Posterior vena cava (tissue), 2 donors: ENCODE measurements at places on chromosomes 2 and 18. TPM values are rescaled to one million over a fixed set of nuclear protein-coding genes. Genes with fewer than 3 reads are reported as not detected.
A peak's percentile ranks its signal among the peaks of the same experiment; 100 is the strongest.

Gene REG3A
- not detected for total RNA-seq

Gene CRYBA2
- total RNA-seq, result not detected

Gene TMEM169
- 0.51 TPM for total RNA-seq

Gene TEX44
- not detected for total RNA-seq

Gene RHOB
- 742 TPM for total RNA-seq

Gene FBXO41
- total RNA-seq, result 1.8 TPM

Gene ARHGEF4
- total RNA-seq, result 14.7 TPM

- no peak for DNase-seq
These were observed 1008.0 kb upstream of the CRIM1 start for GRCh38 chr2:35347561-35347960.

DNA sequence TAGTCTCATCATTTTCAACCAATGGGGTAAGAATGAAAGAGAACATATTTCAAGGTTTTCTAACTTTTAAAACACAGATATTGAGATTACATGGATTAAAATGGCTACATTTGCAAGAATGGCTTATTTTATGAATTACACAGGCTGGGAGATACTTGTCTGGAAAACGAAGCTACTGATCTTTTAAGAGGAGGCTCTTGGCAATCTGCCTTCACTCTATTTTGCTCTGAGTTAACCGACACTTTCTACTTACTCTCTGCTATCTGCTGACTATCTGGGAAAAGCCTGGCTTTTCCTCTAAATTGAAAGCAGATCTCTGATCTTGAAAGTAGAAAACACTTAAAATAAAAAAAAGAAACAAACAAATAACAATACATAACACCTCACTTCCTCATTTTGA, 325.4 kb upstream of the LINC00305 start:
- DNase-seq, result no peak

- DNase-seq, result no peak
These were observed 15.2 kb downstream of the BCL2L11 start for GRCh38 chr2:111135910-111136297.

- no peak for DNase-seq
These were observed 11.6 kb upstream of the HNMT start for GRCh38 chr2:137952586-137953129.

- DNase-seq, result no peak
These were observed 79.5 kb downstream of the EVA1A start for GRCh38 chr2:75480971-75481836.

DNA sequence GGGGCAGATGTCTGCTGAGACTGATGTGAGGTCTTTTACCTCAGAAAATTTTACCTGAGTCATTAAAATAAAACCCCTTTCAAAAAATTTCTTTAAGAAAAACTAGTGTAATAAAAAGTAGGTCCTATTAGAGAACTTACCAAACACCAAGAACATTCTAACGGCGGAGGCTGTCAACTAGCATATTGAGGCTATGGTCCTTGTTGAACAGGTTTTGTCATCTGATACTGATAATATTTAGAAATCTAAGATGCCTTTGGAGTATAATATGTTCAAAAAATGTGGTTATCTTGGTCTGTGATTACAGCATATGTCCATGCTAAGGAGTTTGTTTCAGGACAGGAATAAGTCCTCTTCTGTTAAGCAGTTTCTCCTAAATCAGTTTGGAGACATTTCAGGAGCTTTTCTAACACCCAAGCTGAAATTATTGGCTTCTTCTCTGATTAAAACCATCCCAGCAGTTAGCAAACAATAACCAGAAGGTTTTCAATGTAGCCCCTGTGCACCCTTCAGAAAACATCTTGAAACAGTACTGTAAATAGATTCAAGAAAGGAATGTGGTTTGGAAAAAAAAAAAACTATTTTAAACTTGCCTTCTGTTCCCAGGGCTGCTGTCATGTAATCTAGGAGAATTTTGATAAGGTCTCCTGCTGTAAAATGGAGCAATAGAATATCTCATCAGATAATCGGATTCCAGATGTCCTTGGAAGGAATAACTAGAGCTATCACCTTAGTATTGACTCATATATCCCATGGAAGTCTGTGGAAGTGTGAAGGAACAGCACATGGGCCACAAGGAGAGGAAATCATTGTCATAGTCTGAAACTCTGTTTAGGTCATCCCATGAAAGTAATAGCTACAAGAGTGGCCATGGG, 58.7 kb upstream of the B3GNT2 start:
- no peak for DNase-seq

DNA sequence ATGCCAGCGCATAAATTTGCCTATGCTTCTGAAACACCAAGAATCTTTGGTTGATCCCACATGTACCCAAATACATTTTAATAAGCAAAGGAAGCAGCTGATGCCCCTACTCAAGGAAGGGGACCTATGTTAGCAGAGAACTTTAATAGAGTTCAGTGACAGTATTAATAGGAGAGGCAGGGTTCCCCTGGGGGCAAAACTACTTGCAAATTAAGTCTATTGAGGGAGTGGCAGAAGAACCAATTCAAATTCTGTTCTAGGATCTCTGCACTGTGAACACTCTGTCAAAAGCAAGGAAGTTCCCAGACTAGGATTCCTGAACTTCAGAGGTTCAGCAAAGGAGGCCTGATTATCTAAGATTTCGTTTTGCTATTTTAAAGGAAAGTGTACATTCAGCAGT, 47.5 kb downstream of the EPB41L3 start:
- no peak for DNase-seq

DNA sequence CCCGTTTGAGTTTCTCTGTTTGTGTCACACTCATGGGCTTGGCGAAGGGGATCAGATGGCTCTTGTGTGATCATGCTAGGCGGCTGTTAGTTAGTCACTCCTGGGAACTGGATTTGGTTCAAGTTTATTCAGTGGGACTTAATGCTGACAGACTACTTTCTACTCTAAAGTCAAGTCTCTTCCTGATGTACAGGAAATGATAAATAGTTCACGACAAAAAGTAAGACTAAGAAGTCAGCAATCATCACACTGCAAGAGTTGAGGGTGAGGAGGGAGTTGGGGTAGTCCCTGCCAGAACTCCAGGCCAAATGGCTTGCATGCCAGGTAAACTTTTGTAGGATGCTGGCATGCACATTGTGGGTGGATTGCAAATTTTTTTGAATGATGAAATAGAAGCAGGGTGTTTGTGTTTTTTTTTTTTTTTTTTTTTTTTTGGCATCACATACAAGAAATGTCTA, 25.1 kb upstream of the CCL20 start:
- no peak for DNase-seq

DNA sequence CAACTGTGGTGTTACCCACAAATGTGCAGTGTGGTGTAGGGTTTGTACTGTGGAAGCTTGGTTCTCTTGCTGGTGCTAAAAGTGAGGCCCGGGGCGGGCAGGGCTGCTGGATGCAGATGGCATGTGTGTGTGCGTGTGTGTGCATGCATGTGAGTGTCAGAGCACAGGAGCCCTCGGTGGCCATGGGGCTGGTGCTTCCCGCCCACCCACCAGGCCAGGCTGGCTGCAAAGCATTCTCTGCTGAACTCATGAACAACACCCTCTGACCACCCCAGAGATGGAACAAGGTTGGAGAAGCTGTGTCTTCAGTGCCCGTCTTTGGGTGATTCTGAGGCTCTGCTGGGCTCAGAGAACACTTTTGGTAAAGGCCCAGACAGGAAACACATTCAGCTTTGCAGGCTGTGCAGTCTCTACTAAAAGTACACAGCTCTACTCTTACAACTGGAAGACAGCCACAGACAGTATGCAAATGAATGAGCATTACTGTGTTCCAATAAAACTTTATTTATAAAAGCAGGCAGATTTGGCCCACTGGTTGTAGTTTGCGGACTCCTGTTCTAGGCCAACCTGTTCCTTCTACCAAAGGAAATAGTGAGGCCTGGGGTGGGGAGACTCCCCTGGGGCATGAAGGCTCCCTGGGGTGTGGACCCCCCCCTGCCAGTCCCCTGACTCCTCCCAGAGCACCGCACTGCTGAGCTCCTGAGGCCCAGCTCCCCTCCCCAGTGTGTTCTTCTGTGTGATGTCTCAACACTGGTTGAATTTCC, 225.3 kb upstream of the HDAC4 start:
- DNase-seq, result peak; percentile 46

DNA sequence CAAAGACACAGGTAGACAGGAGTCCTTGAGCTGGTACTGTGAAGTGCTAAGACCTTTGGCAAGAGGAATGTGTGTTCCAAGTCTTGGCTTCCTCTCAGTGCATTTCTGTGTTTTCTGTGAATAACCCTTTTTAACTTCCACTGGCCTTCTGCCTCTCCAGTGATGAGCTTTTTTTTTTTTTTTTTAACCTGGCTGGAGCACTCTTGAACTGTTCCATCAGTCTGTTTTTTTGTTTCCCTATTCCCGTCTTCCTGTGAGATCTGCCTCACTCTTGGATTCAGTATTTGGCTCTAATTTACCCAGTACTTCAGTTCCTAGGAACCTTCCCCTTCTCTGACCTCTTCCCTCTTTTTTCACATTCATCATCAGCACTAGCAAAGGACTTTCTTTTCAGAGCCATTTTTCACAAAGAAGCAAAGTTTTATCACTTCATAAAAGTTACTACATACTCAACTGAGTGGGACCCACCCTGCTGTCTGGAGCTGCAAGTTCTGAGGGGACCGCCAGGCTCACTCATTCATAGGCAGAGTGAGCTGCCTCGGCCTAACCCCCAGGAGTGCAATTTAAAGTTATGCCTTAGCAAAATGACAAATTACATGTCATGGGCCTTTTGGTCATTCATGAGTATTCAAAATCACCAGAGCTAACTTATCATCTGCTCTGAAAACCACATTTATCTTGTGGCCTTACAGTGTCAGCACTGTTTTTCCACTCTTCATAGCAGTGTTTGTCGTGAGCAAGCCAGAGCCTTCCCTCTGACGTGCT, 126.9 kb upstream of the DAPL1 start:
- DNase-seq, result peak; percentile 84

DNA sequence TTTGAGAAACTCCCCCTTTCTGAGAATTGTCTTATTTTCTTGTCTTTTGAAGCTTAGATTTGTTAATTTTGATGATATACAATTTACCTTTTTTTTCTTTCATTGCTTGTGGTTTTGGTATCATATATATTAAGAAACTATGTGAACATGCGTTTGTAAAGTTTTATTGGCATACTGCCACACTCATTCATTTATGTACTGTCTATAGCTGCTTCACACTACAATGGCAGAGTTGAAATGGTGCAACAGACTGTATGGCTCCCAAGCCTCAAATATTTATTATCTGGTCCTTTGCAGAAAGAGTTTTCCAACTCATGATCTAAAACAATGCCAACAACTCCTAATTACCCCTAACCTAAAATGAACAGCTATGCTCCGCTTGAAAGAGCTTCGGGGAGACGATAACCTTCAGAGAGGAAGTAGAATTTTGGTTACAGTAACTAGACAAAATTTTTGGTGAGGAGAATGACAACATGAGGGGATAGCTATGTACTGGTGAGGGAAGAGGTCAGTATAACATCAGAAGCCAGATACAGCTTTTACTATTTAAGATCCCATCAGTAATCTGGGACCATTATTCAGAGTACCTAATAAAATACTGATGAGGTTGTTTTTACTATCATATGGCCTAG, 16.1 kb downstream of the PPP3R1 start:
- no peak for DNase-seq

- DNase-seq, result no peak
These were observed 318.7 kb downstream of the MEIS1 start for GRCh38 chr2:66753660-66754059.

DNA sequence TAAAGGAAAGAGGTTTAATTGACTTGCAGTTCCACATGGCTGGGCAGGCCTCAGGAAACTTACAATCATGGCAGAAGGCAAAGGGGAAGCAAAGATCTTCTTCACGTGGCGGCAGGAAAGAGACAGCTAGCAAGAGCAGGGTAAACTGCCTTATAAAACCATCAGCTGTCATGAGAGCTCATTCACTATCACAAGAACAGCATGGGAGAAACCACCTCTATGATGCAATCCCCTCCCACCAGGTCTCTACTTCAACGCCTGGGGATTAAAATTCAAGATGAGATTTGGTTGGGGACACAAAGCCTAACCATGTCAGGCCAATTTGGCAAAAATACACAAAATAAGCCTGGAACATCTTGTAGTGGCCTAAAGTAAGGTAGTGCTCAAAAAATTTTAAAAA, 152.6 kb downstream of the COL6A3 start:
- DNase-seq, result no peak

DNA sequence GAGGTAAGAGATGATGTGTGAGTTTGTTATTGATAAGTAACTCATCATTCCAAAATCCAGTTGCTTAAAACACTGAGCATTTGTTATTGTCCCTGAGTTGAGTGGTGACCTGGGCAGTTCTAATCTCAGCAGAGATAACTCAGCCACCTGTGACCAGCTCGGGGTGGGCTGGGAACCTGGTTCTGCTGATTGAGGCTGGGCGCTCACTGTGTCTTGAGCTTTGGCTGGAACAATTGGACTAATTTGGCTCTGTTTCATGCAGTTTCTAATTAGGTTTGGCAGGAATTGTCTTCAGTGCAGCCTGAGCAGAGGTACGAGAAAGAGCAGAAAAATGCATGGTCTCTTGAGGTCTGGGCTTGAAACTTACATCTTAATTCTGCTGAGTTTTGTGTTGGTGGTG, 144.7 kb downstream of the RNF144A start:
- no peak for DNase-seq

- no peak for DNase-seq
These were observed 22.2 kb downstream of the BIN1 start for GRCh38 chr2:127084611-127085316.

- no peak for DNase-seq
These were observed 145.3 kb upstream of the SLC35G4 start for GRCh38 chr18:11464129-11464528.

DNA sequence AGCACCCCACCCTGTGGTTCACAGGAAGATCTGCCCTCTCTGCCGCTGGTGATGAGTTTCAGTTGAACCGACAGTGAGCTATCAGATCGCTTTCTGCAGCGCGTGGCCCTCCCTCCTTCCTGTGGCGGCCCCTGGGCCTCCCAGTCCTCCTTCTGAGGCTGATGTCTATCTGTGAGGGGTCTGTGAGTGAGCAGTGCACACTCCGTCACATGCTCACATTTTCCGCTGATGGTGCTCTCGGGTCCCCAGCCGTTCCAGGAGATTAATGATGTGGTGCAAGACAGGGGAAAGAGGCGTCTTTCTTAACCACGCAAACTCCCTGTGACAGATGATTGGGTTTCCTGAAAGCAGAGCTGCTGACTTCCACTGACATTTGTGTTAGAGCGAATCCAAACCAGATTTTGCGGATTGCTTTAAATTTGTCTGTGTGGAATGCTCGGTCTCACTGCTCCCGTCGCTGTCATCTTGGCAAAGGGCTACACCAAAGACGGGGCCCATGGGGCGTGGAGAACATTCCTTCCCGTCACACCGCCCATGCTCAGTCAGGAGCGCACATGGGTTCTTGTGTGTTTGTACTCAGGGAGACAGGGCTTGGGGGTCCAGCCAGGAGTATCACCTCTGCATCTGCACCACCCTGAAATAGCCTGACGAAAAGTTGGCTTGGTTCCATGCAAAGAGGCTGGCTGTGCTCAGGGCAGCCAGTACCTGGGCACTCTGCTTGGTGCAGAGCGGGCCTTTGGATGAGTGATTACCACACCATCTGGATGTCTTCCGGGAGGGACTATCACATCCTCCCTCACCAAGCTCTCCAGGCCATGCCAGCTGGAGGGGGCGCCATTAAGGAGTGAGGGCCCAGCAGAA, 154.7 kb upstream of the HS6ST1 start:
- no peak for DNase-seq

GRCh38 chr2:224820283-224820991, 104.3 kb upstream of the CCDC195 start:
- DNase-seq, result no peak

- no peak for DNase-seq
These were observed 134.8 kb upstream of the AGAP1 start for GRCh38 chr2:235358981-235359471.
